ENCODE measurements at places on chromosomes 7 and 10. TPM values are rescaled to one million over a fixed set of nuclear protein-coding genes. Genes with fewer than 3 reads are reported as not detected.
A peak's percentile ranks its signal among the peaks of the same experiment; 100 is the strongest.

Gene CCT6A
- 133 TPM for total RNA-seq

Gene GARIN1A
- total RNA-seq = 0.79 TPM

Gene HOXA11
- 9.3 TPM for total RNA-seq

Gene EGFR
- 28.2 TPM for total RNA-seq

Gene FEZF1
- not detected for total RNA-seq

Gene EN2
- total RNA-seq = not detected

Gene WNT8B
- 0.11 TPM for total RNA-seq

Gene PDGFA
- total RNA-seq = 28.9 TPM

Gene ZCCHC24
- total RNA-seq = 43.5 TPM

DNA sequence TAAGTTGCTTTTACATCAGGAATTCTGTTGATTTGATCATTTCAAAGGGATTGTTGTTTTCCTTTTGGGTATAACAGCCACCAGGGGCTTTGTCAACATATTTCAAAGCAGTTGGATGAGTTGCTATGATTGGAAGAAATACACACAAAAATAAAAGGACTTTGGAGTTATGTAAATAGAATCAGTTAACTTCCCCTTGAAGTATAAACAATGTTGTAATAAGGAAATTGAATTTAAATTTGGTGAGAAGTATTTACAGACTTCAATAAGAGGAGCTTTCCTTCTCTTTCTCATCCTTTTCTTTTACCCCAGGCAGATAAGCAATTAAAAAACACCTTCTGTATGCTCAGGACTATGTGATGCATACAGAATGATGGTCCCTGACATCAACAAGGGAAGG lies 199.7 kb downstream of the LHFPL3 start:
- DNase-seq = no peak

- DNase-seq = no peak
Observed at GRCh38 chr10:23412223-23412622, 26.7 kb upstream of the OTUD1 start.

- peak; percentile 69 for DNase-seq
Observed at GRCh38 chr7:127708788-127709187, 56.8 kb downstream of the SND1 start.

DNA sequence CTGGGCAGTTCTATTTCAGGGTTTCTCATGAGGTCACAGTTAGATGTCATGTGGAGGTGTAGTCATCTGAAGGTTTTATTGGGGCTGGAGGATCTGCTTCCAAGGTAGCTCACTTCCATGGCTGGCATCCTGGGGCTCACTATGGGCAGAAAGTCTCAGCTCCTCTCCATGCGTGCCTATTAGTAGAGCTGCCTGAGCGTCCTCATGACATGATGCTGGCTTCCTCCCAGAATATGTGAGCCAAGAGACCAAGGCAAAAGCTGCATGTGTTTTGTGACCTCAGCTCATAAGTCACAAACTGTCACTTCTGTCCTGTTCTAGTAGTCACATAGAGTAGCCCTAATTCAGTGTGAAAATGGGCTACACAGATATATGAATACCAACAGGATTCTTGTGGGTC lies 524.4 kb downstream of the SUGCT start:
- no peak for DNase-seq

- DNase-seq = no peak
Observed at GRCh38 chr10:62587011-62587410, 212.8 kb downstream of the ZNF365 start.

- DNase-seq = no peak
Observed at GRCh38 chr10:113498997-113499396, 53.9 kb upstream of the HABP2 start.

DNA sequence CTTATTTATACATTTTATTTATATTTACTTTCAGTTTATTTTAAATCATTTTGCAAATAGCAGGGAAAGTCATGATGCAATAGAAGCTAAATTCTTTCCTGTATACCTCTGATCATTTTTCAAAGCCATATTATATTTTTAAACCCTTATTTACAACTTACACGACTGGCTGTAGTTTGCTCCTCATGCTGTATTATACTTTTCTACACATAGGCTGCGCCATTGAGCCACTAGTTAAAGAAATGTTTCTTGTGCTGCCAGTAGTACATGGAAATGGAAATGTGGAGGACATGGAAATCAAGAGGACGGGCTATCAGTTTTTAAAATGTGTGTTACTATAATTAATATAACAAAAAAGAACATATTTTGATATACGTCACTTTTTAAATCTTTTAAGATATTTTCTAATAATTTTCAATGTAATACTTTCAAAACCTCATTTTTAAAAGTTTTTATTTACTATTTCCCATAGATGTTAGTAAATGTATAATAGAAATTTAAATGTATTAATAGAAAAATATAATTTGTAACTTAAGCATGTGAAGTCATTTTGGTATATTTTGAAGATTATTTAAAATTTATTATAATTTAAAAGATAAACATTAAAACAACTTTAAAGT lies 118.5 kb downstream of the VTI1A start:
- peak; percentile 20 for DNase-seq

DNA sequence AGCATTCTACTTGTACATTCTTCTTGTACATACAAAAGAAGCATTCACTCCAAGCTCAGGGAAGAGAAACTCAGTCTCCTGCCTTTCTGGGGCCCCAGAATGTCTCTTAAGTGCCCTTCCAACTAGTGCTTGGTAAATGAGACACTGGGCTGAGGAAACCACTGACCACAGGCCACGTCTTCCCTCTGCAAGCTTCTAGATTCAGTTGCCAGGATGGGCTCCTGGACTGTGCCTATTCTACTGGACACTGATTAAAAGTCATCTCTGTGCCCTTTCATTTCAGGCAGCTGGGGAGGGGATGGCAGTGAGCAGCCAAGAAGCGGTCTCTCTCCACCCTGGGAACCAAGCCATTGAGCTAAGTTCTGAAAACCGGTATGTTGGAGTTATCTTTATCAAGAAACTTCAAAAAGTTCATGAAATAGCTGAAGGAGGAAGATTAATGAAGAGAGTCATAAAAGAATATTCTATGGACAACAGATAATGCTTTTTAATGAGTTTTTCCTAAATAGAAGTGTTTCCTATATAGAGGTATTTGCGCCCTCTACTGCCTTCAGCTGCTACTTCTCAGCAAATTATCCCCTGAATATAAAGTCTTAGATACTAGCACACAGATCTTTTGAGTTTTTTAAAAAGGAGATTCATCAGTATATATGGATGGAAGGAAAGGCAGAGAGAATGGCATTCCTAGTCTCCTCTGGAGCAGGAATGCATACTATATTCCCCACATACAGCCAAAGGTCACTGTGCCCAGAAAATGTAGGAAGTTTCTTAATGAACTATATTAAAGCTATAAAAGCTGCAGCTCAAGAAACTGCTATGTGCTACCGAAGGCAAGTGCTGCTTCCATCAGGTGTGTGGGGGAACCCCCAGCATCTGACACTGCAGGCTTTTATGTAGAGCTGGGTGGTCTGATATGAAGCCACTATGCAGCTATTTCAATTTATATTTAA lies 8.4 kb upstream of the IFIT1B start:
- DNase-seq = no peak

DNA sequence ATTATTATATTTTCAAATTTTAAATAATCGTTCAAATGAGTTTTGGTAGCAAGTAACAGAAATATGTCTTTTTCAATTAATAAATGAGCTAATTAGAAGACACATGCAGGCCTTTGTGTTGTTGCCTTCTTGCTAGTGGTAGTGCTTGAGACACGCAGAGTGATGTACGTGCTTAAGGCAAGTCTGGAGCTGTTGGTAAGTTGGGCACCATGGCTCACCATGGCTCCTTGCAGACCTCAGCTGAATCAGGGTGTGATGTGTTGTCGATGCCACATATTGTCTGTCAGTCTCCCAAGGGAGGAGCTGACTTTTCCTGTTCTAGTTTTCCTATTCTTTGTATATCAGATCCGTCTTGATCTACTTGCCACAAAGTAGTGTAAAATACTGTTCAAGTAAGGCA lies 8.3 kb downstream of the CDK14 start:
- no peak for DNase-seq

- no peak for DNase-seq
Observed at GRCh38 chr10:43138757-43139241, 554 bp downstream of the CSGALNACT2 start.

- DNase-seq = no peak
Observed at GRCh38 chr7:41773756-41774155, 70.9 kb upstream of the INHBA start.

DNA sequence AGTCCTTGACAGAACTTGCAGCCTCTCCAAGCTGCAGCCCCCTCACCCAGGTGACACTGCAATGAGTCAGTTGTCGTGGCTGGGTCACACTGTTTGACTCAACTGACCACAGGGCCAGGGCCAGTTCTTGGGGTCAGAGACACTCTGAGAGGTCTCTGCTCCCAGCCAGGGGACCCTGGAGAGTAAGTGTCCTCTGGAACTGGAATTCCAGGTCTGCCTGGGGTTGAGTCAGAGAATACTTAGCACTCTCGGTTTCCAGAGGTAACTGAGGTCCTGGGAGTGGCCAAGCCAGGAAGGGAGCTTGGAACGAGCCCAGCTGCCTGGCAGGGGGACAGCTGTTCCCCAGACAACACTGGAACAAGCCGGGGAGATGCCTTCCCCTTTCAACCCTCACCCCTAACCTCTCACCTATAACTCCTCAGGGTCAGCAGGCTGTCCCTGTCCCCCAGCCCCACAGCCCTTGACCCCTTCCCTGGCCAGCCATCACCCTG lies 2.2 kb upstream of the MYL10 start:
- DNase-seq = no peak

- DNase-seq = no peak
Observed at GRCh38 chr10:92573091-92573797, 649 bp downstream of the IDE start.

DNA sequence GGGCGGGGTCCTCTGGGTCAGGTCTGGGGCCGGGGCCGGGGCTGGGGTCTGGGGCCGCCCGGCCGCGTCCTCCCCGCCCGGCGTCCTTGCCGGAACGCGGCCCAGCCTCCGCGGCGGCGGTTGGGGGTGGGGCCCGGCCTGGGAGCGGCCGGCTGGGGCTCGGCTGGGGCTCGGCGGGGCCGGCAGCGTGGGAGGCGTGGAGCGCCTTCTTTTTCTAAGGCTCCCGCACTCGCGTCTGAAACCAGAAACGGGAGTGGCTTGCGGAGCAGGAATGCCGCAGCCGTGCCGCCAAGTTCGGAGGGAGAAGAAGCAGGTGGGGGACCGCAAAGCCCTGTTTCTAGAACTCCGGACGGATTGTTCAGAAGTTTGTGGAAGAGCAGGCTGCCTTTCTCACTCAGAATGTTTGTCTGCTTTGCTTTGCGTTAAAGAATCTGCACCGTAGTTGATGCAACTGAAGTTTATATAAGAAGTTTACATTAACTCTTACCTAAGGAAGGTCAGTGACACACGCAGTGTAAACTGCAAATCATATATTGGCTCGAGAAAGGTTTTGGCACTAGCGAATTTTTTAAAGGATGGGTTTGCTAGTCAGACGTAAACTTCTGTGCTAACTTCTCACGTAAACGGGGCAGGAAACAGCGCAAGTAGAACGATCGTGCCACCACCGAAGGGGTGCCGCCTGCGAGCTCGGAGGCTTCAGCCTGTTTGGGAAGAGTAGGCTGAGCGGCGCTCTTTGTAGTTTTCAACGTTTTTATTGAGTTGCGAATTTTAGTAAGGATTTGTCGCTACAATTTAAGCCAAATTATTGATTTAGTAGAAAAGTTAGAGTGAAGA lies 729 bp downstream of the DNAJB6 start:
- no peak for DNase-seq
